ENCODE measurements at places on chromosomes 5 and 9.

DNA sequence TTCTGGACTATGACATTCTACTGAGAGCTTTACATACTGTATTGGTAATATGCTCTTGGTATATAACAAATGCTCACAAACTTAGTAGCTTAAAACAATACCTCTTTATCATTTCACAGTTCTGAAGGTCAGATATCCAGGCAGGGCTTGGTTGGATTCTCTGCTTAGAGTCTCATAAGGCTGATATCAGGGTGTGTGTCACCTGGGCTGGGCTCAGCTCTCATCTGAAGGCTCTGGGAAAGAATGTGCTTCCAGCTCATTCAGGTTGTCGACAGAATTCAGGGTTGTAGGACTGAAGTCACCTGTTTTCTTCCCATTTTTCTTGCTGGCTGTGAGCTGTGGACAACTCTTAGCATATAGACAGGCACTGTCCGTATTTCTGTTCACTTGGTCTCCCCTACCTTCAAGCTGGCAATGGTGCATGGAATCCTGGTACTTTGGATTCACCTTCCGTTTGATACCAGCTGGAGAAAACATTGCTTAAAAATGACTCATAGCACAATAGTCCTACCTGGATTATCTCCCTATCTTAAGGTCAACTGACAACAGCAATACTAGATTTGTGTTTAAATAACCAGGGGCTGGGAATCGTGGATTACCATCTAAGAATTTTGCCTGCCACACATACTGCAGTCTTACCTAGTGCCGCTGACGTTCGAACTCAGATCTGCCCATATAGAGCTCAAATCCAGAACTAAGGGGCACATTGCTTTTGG, 69.2 kb downstream of the RCL1 start:
- DNase-seq, result no peak

DNA sequence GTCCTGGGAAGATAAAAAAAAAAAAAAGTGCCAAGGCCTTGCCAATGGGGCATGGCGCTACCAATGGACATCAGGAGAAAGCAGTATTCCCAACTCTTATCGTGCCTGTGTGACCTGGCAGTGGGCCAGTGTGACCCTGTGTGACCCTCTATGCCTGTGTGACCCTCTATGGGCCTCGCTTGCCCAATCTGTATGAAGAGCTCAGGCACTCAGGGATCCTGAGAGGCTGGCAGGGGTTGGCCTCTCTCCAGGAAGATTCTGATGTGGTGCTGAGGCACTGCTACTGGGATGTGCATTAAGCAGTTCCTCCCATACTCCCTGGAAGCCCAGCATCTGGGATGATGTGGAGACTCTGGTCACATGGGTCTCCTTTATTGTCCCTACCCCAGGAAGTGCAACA, 179.2 kb downstream of the MACROH2A1 start:
- no peak for DNase-seq

GRCh38 chr5:16051246-16051755, 128.3 kb downstream of the MARCHF11 start:
- DNase-seq, result no peak

GRCh38 chr5:149550268-149550583, 1.0 kb downstream of the CSNK1A1 start:
- DNase-seq, result peak; percentile 50

- DNase-seq, result no peak
These were observed 69.0 kb downstream of the DAB2IP start for GRCh38 chr9:121720311-121721057.

DNA sequence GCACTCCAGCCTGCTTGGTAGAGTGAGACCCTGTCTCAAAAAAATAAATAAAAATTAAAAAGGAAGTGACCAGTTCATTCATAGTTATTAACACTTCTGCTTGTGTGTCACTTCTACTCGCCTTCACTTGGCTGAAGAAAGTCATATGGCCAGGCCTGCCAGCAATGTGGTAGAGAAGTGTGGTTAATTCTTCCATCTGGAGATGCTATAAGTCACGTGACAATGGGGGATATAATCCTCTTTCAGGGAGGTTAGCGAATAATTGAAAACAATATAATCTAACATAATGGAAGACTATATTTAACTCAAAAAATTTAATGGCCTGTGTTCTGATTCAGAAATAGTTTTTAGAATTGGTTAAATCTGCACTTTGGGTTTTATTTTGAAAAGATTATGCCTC, 305.6 kb downstream of the DOCK8 start:
- no peak for DNase-seq
